Aorta (tissue), 5 donors: ENCODE measurements at places on chromosomes 1 and 21. TPM values are rescaled to one million over a fixed set of nuclear protein-coding genes. Genes with fewer than 3 reads are reported as not detected.

DNA sequence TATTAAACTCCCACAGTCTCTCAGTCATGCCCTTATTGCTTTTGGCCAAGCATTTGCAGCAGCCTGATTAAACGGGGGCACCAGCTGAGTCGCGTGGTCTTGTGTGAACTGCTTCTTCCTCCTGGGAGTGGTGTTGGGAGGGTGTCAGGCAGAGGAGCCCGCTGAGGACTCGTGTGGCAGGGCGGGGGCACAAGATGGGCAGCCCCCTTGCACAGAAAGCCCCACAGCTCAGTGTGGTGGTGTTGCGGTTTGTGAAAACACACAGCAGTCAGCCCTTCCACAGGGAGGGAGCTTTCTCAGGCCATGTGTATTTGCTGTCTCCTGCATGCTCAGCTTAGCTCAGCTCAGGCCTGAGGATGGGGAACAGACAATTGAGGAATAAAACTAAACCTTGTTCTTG, 22.4 kb downstream of the PEX14 start:
- H3K4me3 ChIP-seq: no peak overlapping the region
- H3K36me3 ChIP-seq: no peaks in the 10 kb centered on the region
- H3K27ac ChIP-seq: no peak overlapping the region
- H3K27me3 ChIP-seq: no peaks in the 10 kb centered on the region
- H3K4me1 ChIP-seq: no peaks in the 10 kb centered on the region

- H3K4me1 ChIP-seq: no peaks in the 10 kb centered on the region
- H3K27me3 ChIP-seq: no peaks in the 10 kb centered on the region
- H3K36me3 ChIP-seq: peaks cover 5% of the 10 kb centered on the region
- DNase-seq: no peak
- H3K4me3 ChIP-seq: no peak overlapping the region
- no peak overlapping the region for H3K27ac ChIP-seq
Measured at GRCh38 chr1:11237356-11237755, 25.0 kb downstream of the MTOR start.

DNA sequence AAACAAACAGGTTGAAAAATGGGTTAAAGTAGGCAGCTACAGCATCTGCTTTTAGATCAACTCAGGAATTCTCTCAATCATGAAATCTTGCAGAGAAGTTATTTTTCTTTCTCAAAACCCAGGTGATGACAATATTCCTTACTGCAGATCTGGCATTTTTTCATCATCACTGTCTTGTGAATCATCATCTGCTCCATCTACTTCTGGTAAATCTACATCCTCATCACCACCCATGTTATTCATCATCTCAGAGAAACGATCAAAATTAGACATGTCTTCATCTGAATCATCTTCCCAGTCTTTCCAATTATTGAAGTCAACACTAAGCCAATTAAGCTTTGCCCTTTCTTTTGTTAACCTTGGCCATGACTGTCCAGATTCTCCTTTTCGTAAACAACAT, 21.8 kb downstream of the GBP2 start:
- H3K4me1 ChIP-seq: no peaks in the 10 kb centered on the region
- H3K36me3 ChIP-seq: peaks cover 9% of the 10 kb centered on the region
- H3K4me3 ChIP-seq: no peak overlapping the region

DNA sequence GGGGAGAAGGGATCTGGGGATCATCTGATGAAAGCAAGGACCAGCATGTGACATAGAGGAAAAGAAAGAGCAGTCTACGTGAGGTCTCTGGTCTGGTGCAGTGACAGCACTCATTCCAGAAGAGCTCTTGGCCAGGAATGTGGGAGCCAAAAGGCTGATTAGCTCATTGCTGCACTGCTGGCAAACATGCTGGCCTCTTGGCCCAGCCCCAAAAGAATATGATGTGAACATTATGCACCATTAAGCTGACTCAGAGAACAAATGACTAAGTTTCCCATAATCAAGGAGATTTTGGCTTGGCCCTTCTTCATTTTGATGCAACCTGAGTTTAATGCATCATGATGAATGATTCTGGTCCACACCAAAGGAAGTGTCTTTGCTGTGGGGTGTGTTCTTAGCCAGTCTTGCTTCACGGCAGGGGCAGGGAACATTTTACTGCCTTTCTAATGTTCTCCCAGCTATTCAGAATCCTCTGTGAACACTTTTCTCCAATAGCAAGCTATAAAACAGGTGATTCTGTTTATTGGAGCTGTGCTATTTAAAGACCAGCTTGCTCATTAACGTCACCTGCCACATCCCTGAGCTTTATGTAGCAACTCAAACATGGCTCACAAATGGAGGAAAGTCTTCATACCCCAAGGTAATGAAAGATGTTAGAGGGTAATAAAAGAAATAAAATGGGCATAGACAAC, 55.1 kb downstream of the PCBP3 start:
- H3K27ac ChIP-seq: no peak overlapping the region
- peak; percentile 87 for DNase-seq
- H3K27me3 ChIP-seq: no peaks in the 10 kb centered on the region
- H3K36me3 ChIP-seq: no peaks in the 10 kb centered on the region
- no peaks in the 10 kb centered on the region for H3K4me1 ChIP-seq

GRCh38 chr1:18373882-18374493, 106.7 kb upstream of the KLHDC7A start:
- H3K4me3 ChIP-seq: no peak overlapping the region
- no peak overlapping the region for H3K27ac ChIP-seq
- DNase-seq: no peak
- H3K27me3 ChIP-seq: no peaks in the 10 kb centered on the region
- no peaks in the 10 kb centered on the region for H3K36me3 ChIP-seq

DNA sequence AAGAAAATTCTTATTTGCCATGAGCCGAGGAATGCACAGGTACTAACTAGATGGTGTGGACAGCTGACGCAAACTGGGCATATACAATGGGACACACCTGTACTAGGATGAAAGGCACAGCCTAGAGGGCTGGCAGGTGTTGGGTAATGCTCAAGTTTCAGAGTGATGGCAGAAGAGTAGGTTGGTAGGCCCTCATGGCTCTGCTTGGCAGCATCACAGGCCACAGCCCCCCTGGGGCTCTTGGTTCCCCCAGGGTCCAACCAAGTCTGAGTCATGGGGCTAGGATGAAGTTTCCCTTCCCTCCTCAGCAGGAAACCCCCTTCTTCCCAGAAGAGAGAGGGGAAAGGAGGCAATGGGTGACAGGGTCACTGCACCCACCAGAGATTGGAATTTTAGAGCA, 35.2 kb downstream of the SPEN start:
- H3K27me3 ChIP-seq: no peaks in the 10 kb centered on the region
- no peak for DNase-seq
- H3K36me3 ChIP-seq: no peaks in the 10 kb centered on the region
- H3K4me1 ChIP-seq: peaks cover 3% of the 10 kb centered on the region
- H3K27ac ChIP-seq: no peak overlapping the region

DNA sequence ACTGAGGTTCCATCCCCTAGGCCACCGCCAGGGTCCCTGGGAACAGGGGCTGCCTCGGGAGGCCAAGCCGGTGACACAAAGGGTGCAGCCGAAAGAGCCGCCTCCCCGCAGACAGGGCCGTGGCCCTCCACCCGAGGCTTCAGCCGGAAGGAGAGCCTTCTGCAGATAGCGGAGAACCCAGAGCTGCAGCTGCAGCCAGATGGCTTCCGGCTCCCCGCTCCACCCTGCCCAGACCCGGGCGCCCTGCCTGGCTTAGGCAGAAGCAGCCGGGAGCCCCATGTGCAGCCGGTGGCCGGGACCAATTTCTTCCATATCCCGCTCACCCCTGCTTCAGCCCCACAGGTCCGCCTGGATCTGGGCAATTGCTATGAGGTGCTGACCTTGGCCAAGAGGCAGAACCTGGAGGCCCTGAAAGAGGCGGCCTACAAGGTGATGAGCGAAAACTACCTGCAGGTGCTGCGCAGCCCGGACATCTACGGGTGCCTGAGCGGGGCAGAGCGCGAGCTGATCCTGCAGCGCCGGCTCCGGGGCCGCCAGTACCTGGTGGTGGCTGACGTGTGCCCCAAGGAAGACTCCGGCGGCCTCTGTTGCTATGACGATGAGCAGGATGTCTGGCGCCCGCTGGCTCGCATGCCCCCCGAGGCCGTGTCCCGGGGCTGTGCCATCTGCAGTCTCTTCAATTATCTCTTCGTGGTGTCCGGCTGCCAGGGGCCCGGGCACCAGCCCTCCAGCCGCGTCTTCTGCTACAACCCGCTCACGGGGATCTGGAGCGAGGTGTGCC, 1.4 kb downstream of the KLHDC7A start:
- DNase-seq: no peak
- no peaks in the 10 kb centered on the region for H3K4me1 ChIP-seq
- H3K36me3 ChIP-seq: no peaks in the 10 kb centered on the region
- no peak overlapping the region for H3K27ac ChIP-seq
- H3K4me3 ChIP-seq: no peak overlapping the region
- no peaks in the 10 kb centered on the region for H3K27me3 ChIP-seq

GRCh38 chr21:36369064-36369685, 16.0 kb upstream of the CHAF1B start:
- no peak overlapping the region for H3K4me3 ChIP-seq
- peaks cover 11% of the 10 kb centered on the region for H3K36me3 ChIP-seq
- no peak overlapping the region for H3K27ac ChIP-seq
- DNase-seq: no peak
- H3K4me1 ChIP-seq: no peaks in the 10 kb centered on the region
- no peaks in the 10 kb centered on the region for H3K27me3 ChIP-seq

GRCh38 chr1:18549906-18550305, 69.2 kb downstream of the KLHDC7A start:
- no peaks in the 10 kb centered on the region for H3K27me3 ChIP-seq
- H3K36me3 ChIP-seq: no peaks in the 10 kb centered on the region
- no peaks in the 10 kb centered on the region for H3K4me1 ChIP-seq
- no peak overlapping the region for H3K4me3 ChIP-seq
- no peak for DNase-seq
- no peak overlapping the region for H3K27ac ChIP-seq

The CRNN gene
- total RNA-seq: not detected

The LCE2B gene
- not detected for total RNA-seq
